GM23338 (cell line): ENCODE measurements at places on chromosomes 2 and 18.

DNA sequence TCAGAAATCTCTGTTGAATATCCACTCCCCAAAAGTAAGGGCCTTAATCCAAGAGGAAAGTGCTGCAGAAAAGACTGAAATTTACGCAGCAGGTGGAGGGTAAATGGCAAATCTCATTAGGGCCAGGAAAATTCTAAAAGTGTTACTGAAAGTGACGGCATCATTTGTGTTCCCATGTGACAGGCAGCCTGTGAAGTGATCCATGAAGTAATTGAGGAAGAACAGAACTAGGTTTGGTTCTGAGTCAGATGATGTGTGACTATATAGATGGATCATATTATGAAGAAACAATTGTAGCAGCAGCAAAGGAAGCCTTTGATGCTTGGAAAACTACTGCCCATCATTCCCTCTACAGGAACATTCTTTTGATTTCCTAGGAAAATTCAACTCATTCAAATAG is 401.2 kb downstream of the TGIF1 start:
- no peak overlapping the region for H3K4me3 ChIP-seq
- no peaks in the 10 kb centered on the region for H3K4me1 ChIP-seq
- H3K36me3 ChIP-seq: no peaks in the 10 kb centered on the region
- no peak for DNase-seq
- no peak overlapping the region for H3K27ac ChIP-seq
- H3K27me3 ChIP-seq: no peaks in the 10 kb centered on the region

GRCh38 chr18:47758000-47758399 is 172.5 kb downstream of the SMAD2 start:
- H3K36me3 ChIP-seq: no peaks in the 10 kb centered on the region
- peak; percentile 65 for DNase-seq

DNA sequence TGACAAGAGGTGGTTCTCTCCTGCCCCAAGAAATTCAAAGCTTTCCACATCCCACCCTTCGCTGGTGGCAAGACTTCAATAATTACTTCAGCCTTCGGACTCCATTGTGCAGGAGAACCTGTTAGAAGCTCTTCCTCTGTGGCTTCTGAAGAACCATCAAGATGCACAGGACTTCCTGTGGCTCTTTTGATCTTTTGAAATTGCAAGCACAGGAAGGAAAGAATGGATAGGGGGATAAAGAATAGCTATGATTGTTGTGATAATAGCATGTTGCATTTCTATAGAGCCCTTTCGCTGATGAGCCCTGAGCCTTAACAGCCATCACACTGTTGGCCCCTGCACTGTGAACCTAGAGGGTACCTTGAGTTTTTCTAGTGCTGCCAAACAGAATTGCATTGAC is 7.4 kb downstream of the EPAS1 start:
- H3K27ac ChIP-seq: no peak overlapping the region
- H3K27me3 ChIP-seq: peaks cover 42% of the 10 kb centered on the region

DNA sequence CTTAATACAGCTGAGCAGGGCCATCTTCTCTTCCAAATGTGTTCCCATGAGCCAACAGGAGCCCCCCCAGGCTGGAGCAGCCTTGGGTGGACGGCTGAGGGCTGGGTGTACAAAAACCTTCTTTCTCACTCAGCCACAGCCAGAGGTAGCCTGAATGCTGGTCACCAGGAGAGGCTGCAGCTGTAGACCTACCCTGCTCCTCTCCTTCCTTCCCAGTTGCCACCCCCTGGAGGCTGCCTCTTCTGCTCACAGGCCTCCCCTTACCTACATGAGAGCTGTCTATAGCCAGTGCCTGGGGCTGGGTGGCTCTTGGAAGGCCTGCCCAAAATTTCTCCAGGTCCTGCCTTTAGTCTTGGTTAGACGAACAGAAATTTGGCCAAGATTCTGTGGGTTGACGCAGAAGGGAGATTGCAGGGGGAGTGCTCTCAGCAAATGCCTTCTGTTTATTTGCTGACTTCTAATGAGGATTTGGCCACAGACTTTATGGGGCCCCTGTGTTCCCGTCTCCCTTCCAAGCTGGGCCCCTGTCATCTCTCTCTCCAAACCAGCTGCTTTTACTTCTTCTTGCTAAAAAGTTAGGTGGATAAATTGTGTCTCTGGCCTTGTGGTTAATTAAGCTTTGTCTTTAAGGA is 18.3 kb downstream of the CELF4 start:
- no peaks in the 10 kb centered on the region for H3K4me1 ChIP-seq
- H3K4me3 ChIP-seq: no peak overlapping the region
- no peaks in the 10 kb centered on the region for H3K36me3 ChIP-seq
- H3K27me3 ChIP-seq: no peaks in the 10 kb centered on the region
- no peak for DNase-seq
- no peak overlapping the region for H3K27ac ChIP-seq

DNA sequence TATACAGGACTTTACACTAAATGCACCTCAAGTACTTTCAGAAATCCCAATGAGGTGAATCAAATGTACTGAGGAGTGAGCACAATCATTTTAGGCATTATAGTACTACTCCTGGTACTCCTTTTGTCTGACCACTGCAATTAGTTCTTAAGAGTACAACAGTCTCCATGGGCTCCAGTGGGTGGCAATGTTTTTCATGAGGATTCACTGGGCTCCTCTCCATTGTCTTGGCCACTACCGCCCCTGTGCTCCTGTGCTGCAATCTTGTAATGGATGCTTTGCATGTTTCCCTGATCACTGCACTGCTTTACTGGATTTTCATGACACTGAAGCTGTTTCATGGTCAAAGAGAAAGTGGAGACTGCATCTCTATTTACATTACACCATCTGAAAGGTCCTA is 268.5 kb upstream of the ZSWIM2 start:
- H3K4me3 ChIP-seq: no peak overlapping the region
- peak; percentile 61 for DNase-seq
- no peak overlapping the region for H3K27ac ChIP-seq
- H3K36me3 ChIP-seq: no peaks in the 10 kb centered on the region

DNA sequence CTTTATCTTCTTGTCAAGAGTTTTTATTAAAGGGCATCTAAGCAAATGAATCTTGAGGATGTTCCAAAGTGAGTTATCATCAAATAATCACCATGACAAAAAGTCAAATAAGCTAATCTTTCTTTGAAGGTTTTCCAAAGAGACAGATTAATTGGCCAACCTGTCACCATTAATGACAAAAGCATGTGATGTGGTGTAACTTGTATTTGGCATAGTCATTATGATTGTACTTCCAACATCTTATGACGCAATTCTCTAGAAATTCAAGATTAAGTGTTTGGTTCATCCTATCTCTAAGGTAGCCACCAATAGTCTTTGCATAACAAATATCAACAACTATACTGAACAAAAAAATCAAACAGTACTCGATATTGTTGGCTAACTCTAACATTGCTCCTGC is 28.6 kb downstream of the RBMS1 start:
- no peaks in the 10 kb centered on the region for H3K36me3 ChIP-seq
- DNase-seq: no peak
- no peaks in the 10 kb centered on the region for H3K27me3 ChIP-seq
- no peak overlapping the region for H3K27ac ChIP-seq
- no peak overlapping the region for H3K4me3 ChIP-seq

DNA sequence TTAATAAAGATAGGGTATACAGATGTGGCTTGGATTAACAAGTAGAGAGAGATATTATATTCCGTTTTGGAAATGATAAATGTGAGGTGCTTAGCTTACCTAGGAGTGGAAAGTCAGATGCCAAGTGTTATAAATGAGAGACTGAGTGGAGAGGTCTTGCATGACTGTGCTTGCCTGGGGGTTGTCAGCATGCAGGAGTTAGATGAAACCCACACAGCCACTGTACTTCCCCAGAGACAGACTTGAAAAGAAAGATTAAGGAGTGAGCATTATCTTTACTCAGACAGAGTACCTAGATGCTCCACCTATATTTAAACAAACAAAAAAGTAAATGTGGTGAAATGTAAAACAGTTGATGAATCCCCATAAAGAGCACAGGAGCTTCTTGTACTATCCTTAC is 482.7 kb downstream of the RIT2 start:
- DNase-seq: no peak
- no peak overlapping the region for H3K27ac ChIP-seq
- no peaks in the 10 kb centered on the region for H3K36me3 ChIP-seq
- peaks cover 23% of the 10 kb centered on the region for H3K4me1 ChIP-seq

DNA sequence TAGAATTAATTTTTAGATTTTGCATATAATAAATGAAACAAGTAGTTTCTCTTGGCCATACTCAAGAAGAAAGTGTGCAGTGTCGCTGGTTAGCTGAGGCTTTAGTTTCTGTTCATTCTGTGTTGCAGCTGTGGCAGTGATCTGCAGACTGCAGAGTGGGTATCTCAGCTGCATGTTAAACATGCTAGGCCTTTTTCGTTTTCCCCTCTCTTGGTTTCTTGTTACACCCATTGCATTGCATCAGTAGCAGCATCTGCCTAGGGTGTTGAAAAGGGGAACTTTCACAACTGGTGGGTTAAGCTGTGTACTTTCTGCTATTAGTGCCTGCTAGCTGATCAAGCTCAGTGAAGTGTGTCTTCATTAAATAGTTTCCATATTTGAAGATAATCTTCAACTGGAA is 51.3 kb downstream of the ACSL3 start:
- no peak overlapping the region for H3K4me3 ChIP-seq
- peaks cover 36% of the 10 kb centered on the region for H3K4me1 ChIP-seq
- H3K36me3 ChIP-seq: no peaks in the 10 kb centered on the region; the same call in 1 of the 2 replicates
- H3K27me3 ChIP-seq: no peaks in the 10 kb centered on the region
- no peak for DNase-seq
- H3K27ac ChIP-seq: peak overlapping the region; percentile 10; the same call in 1 of the 2 replicates

DNA sequence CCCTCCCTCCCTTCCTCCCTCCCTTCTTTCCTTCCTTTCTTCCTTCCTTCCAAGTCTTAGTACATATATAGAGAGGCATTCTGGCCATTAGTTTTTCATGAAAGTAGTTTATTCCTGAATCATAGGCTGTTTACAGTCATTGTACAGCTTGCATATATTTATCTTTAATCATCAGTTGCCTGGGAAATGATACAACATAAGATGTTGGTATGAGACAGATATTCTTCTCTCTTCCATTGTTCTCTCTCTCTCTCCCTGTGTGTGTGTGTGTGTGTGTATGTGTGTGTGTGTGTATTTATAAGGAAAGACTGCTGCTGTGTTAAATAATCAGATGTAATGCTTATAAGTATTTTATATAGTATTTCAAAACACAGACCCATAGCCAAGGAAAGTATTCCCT is 289.8 kb upstream of the UBE2E3 start:
- no peaks in the 10 kb centered on the region for H3K4me1 ChIP-seq
- no peaks in the 10 kb centered on the region for H3K27me3 ChIP-seq
- DNase-seq: no peak
- no peaks in the 10 kb centered on the region for H3K36me3 ChIP-seq
- H3K27ac ChIP-seq: no peak overlapping the region
- H3K4me3 ChIP-seq: no peak overlapping the region
